ENCODE measurements at places on chromosomes 16 and 17.
A peak's percentile ranks its signal among the peaks of the same experiment; 100 is the strongest.

GRCh38 chr17:72191921-72192799 is 71.3 kb downstream of the SOX9 start:
- DNase-seq: no peak

GRCh38 chr17:21214777-21215541 is 998 bp upstream of the TMEM11 start:
- peak; percentile 6 for DNase-seq

GRCh38 chr17:49965524-49965909 is 3.5 kb upstream of the DLX4 start:
- no peak for DNase-seq

GRCh38 chr17:42122371-42123303 is at the start of gene HSPB9:
HSPB9 (plus strand) TSS chr17:42122804; CDS start chr17:42122851, 47 bp downstream.
- no peak for DNase-seq

- no peak for DNase-seq
Observed at GRCh38 chr17:6576038-6576785, 19.9 kb upstream of the PITPNM3 start.

DNA sequence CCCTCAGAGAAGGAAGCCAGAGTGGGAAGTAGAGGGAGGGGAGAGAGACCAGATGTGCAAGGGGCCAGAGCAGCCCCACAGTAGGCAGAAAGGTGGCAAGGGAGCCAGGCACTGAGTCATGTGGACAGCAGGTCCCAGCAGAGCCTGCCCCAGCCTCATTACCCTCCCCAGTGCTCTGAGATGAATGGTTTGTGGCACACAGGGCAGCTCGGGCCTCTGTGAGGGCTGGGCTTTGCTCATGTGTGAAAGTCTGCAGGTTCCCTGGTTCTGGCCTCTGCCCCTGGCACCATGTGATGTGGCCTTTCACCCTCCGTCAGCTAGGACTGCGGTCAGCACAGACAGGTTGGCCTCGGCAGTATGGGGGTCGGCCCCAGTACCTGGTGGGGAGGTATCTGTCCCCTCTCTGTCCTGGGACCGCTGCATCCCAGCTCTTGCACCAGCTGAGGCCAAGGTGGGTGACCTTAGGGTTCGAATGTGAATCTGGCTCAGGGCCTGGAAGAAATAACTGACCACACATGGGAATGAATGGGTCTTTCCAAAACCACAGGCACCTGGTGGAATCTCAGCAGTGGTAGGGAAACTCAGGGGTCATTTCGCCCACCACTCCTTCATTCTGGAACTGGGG is 8.9 kb downstream of the LRRC75A start:
- no peak for DNase-seq

- no peak for DNase-seq
Observed at GRCh38 chr16:49821614-49822282, 34.2 kb downstream of the ZNF423 start.

GRCh38 chr16:18984435-18985005 is 786 bp downstream of the TMC7 start:
- DNase-seq: no peak

- DNase-seq: no peak
Observed at GRCh38 chr17:37158290-37158689, 209.5 kb downstream of the AATF start.

- DNase-seq: peak; percentile 44
Observed at GRCh38 chr17:1179818-1180742, at the start of gene ABR. ABR (minus strand) TSS chr17:1179981; CDS start chr17:1179727, 254 bp downstream.

- DNase-seq: no peak
Observed at GRCh38 chr17:80877729-80878303, 113.8 kb upstream of the CHMP6 start.

DNA sequence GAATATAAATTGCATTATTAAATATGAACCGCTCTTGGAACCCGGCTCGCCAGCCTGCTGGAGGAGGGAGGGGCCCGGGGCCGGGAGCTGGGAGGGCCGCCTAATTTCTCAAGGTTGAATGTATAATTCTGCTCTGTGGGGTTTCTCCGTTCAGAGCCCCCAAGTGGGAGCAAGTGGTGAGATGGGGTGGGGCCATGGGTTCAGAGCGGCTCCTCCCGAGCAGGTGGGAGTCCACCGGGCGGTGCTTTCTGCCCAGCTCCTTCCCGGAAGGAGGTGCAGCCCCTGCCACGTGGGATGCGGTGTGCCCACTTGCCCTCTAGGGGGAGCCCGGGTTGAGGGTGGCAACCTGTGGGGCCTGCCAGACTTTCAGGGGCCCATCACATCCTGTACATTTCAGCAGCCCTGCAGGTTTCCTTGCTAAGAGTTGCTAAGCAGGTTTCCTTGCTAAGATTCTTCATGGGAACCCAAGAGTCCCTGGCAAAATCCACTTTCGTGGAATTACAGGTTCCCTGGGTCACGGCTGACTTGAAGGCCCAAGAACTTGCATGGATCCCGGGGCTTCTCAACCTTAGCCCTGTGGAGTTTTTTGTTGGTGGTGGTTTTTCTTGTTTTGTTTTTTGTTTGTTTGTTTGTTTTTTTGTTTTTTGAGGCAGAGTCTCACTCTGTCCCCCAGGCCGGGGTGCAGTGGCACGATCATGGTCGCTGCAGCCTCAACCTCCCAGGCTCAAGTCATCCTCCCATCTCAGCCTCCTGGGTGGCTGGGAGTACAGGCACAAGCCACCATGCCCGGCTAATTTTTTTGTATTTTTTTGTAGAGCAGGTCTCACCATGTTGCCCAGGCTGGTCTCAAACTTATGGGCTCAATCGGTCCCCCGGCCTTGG is 196.7 kb upstream of the GSE1 start:
- DNase-seq: peak; percentile 79

Measured in activated CD4-positive, alpha-beta T cell treated with anti-CD3 and anti-CD28 coated beads, Interleukin-2, amount 50 U/mL, for 48 hours (primary cell).